ENCODE measurements at places on chromosomes 11 and 22.

DNA sequence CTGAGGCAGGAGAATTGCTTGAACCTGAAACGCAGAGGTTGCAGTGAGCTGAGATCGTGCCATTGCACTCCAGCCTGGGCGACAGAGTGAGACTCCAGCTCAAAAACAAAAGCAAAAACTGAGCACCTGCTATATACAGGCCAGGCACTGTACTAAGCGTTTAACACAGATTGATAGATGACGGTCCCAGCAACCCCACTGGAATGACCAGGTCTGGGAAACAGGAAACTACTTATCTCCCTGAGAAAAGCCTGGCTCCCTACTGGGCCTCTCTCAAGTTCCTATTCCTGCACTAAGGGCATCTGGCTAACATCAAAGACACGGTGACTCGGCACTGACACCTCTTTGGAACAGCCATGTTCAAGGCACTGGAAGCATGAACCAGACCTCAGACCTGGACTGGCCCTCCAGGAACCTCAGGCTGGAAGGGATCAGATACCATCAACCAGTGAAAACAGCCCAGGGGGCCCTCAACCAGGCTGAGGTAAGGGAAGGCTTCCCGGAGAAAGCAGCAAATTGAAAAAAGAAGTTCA is 16.6 kb downstream of the ARAP1 start:
- no peak for DNase-seq

- DNase-seq = no peak
These were observed 184.5 kb upstream of the NTM start for GRCh38 chr11:131185915-131186314.

DNA sequence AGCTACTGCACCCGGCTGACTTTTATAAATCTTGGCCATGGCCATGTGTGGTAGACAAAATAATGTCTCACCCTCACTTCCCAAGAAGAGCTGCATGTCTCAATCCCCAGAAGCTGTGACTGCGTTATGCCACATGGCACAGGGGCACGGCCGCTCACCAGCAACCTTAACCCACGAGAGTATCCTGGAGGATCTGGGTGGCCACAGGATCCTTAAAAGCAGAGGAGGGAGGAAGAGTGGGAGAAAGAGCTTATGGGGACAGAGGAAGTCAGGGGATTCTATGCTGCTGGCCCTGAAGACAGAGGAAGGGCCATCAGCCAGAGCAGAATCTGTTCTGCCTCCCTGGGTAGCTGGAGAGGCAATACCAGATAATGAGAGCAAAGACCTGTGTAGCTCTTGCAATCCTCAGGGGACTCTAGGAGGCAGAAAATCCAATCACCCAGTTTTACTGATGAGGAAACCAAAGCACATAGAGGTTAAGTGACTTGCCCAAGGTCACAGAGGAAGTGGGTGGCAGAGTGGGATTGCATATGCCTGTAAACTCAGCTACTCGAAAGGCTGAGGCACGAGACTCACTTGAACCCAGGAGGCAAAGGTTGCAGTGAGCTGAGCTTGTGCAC is 55.3 kb downstream of the CELSR1 start:
- no peak for DNase-seq

DNA sequence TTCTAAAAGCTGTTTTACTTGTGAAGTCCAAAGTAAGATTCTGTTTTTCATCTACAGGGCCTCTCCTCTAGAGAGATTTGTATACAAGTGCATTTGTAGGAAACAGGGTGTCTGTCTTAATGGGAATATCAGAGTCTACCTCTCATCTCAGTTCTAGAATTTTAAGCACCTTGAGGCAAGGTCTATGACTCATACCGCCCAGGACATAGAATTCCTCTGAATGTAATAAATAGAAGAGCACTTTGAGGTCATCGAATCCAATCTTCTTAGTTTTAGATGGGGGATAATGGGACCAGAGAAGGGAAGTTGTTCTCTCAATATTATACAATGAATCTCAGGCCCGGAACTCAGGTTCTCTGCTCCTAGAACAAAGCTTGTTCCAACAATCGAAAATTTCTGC is 101.8 kb upstream of the TIMP3 start:
- DNase-seq = no peak

- no peak for DNase-seq
These were observed at the start of gene CHADL for GRCh38 chr22:41240377-41241132. CHADL (minus strand) TSS chr22:41240931; CDS start chr22:41240881, 50 bp downstream.

DNA sequence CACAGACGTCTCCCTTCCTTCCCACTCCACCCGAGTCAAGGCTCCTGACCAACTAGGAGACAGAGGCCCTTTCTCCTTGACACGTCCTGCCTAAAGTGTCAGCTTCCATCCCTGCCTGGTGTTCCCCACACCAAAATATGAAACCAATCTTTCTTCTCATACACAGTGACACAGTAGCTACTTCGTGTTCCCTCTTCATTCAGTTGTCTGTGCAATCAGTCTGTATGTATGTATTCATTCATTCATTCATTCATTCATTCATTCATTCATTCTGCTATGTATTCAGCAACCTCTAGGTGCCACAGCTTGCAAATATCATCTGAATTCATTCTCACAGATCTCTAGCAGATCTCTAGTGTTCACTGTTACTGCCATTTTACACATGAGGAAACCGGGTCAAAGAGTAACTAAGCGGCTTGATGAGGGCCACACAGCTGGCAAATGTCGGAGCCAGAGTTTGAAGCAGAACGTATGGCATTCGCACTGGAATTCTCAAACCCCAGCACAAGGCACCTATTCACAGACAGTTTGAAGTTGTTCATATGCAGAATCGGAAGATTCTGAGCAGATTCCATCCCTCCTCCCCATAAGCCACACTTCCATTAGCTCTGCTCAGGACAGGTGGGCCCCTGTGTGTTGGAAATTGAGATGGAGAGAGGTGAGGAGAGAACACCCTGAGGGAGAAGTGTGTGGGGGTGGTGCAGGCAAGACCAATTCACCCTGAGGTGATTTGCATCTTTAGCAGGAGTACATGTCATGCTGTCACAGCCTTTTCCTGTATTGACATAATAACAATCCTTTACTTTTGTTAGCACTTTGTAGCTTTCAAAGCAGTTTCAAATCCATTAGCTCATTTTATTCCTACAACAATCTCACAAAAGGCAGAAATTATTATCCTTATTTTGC is 275.7 kb downstream of the ST3GAL4 start:
- no peak for DNase-seq

GRCh38 chr11:690738-691633 is 4.0 kb downstream of the DEAF1 start:
- no peak for DNase-seq

- DNase-seq = no peak
These were observed 70.2 kb downstream of the MED15 start for GRCh38 chr22:20577549-20577975.

DNA sequence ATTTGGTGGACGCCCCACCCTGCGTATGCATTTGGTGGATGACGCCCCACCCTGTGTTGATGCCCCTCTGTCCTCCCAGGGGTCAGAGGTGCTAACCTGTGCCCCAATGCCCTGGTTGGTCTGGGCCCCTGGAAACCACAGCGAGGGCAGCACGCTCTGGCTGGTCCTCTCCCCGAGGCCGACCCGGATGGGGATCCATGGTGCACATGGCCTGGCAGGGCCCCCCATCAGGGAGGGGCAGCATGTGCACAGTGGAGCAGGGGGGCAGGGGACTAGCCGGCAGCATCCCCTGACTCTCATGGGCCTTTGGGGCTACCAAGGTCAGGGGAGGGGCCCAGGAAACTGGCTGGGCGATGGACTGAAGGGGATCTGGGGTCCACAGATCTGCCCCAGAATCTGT is 7.6 kb upstream of the MUC5AC start:
- DNase-seq = no peak

DNA sequence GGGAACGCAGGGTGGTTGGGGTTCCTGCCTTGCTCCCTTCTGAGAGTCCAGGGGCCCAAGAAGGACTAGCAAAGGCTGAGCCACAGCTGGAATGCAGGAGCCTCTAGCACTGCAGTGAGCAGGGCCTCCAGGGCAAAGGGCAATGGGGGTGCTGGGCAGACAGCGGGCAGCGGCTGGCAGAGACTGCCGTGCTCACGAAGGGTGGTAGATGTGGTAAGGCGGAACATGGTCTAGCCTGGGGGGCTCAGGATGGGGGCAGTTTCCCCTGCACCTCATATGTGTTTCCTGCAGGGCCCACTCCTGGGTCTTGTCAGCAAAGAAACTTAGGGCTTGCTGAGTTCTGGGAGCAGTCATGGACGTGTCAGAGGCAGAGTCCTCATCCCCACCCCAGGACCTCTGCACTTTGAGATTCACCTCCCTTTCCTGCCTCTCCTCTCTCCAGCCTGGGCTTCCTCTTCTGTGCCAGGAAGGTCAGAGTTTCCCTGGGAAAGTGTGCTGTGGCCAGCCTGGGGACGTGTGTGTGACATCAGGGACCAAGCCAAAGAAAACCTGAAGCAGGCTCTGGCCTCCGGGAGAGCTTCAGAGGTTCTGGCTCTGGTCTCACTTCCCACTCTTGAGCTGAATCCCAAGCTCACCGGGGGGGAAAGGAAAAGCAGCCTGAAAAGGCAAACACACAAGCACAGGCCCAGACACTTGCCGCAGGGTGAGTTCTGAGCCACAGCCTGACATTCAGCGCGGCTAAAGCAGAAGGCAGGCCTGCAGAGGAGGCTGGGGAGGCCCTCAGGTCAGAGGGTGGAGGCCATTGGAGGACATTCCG is 4.4 kb downstream of the MOGAT2 start:
- no peak for DNase-seq

GRCh38 chr11:57777969-57778317 is 16.3 kb downstream of the CTNND1 start:
- DNase-seq = no peak

- DNase-seq = no peak
These were observed 460.5 kb downstream of the BRD1 start for GRCh38 chr22:49367041-49367697.

DNA sequence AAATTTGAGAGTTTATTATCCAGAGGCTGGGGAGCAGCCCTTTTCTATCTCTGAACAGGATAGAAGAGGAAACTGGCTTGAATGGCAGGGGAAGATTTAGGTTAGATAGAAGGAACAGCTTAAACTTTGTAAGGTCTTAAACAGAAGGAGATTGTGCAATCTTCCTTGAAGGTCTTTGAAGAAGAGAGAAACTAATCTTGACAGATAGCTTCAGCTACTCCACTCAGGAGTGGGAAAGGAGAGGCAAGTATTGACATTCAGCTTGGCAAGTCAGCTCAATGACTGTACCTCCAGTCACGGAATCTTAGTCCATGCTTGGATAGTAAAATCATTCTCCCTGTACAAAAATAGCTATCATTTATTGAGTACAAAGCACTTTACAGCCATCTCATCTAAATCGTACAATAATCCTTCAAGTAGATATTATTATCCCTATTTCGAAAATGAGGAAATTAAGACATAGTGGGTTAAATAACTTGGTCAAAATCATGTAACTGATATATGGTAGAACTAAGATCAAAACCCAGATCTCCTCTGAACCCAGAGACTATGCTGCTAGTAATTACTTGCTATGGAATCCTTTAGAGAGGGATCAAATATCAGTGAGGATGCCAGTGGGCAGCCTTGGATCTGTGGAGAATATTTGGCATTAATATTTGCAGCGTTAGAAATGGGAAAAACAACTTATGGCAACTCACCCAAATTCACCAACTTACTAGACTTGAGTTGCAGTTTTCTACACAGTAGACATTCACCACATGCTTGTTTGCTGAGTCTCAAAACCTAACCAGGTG is 14.6 kb downstream of the C11orf97 start:
- no peak for DNase-seq

DNA sequence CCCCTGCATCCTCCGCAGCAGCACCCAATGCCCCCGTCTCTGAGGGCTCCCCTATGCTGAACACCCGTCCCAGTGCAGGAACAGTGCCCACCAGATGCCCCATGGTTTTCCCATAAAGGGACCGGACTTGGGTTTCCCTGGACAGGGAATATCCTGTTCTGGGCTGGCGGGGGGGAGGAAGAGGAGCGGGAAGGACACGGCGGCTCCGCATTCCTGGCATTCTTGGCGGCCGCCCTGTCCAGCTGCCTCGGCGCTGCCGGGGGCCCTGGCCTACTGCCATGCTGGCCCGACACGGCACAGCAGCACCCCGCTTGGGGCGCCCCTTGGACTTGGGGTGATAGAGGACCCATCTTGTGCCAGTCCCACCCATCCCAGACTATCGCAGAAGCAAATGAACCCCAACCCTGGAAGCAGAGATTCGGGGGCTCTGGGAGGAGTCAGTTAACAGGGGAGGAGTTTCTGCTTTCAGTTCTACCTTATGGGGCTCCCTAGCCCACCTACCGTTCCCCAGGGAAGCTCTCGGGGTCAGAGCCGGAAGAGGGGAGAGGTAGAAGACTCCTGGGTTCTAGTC is 23.7 kb upstream of the CBX7 start:
- no peak for DNase-seq

- DNase-seq = no peak
These were observed 801.7 kb downstream of the BRD1 start for GRCh38 chr22:49025791-49026493.

- no peak for DNase-seq
These were observed 19.1 kb downstream of the SEZ6L start for GRCh38 chr22:26188341-26188740.

DNA sequence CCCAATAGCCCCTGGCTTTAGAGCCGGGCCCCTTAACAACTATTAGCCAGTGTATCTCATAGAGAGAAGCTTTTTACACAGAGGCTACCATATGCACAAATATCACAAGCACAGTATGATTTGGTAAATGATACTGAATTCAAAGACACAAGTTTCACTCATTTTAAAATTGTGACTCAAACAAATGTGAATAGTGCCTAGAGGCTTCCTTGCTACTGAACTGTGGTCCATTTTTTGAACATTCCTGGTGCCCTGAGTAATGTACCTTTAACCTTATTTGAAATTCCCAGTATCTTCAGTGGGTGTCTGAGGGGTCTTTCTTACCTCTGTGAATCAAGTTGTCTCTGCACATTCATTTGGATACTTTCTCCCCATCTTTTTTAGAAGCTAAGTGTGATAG is 156.2 kb downstream of the MAML2 start:
- DNase-seq = no peak

DNA sequence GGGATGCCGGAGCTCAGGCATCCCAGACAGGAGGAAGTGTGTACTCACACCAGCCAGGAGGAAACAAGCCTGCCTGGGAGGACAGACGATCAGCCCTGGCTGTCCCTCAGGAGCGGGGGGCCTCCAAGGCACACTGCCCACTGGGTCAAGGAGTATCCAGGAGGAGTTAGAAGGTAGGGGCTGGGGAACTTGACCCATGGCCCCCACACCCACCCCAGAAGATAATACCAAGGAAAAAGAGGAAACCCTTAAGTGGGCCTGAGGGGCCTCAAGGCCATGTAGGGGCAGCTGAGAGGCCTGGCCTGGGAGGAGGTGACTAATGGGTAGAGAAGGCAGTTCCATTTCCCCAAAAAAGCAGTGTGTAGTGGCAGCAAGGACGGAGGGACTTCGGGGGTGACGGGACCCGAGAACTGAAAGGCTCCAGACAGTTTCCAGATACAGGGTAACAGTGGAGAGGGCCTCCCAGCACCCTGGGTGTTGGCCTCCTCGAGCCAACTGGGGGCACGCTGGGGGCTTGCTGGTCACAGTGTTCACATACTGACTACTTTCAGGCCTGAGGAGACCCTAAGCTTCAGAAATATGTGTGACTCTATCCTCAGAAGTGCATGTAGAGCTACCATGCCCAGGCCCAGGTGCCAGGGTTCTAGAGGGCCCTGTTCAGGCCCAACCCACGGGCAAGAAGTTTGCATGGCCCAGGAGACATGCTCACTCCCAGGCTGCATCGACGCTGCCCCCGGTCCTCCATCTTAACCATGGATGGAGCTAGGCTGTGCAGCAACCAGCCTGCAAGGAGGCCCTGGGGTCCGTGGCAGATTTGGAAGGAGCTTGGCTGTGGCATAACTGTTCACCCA is 75.7 kb upstream of the PITPNB start:
- DNase-seq = no peak

Measured in stimulated activated naive CD4-positive, alpha-beta T cell treated with Interleukin-2 at 50 U/mL for 16 hours (primary cell).